ENCODE measurements at places on chromosomes 7 and 10. TPM values are rescaled to one million over a fixed set of nuclear protein-coding genes. Genes with fewer than 3 reads are reported as not detected.

GRCh38 chr10:49115796-49116508, 630 bp upstream of the VSTM4 start:
- no peak for ATAC-seq

The HOXA4 gene
- 5.5 TPM for total RNA-seq

DNA sequence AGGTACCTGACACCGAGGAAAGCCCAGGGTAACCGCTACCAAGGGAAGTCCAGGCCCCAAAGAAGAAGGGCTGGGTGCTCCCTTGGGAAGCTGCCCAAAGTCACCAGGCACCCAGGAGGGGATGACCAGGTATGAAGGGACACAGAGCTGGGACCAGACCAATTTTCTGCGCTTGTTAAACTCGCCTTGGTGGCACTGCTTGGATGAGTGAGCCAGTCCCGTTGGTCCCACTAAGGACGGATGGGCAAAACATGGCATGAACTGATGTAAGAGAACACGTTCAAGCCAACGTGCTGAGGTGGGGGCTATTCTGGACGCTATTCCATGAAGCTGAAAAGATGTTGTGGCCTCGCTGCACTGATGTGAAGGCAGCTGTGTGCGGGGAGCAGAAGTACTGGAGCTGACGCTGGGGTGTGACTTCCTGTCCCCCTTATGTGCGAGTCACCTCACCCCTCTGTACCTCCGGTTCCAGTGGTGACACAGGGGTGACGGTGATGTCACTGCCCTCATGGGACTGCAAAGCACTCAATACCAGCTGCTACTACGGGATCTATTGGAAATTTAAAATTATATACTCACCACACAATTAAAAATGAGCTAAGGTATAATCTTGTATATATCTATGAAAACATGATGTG, 73.6 kb downstream of the COBL start:
- no peak for ATAC-seq

The STAMBPL1 gene
- total RNA-seq = 2.5 TPM

The AUTS2 gene
- 20.4 TPM for total RNA-seq

DNA sequence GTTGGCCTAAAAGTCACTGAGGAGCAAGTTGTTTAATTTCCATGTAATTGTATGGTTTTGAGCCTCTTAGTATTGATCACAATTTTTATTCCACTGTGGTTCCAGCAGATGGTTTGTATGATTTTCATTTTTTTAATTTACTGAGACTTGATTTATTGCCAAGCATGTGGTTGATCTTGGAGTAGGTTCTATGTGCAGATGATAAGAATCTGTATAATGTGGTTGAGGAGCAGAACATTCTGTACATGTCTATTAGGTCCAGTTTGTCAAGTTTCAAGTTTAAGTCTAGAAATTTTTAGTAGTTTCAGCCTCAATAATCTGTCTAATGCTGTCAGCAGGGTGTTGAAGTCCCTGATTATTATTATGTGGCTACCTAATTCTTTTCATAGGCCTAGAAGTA, 22.7 kb upstream of the ZWINT start:
- ATAC-seq = no peak

GRCh38 chr10:109019001-109019424, 904.3 kb downstream of the XPNPEP1 start:
- no peak for ATAC-seq

- no peak for ATAC-seq
Observed at GRCh38 chr7:133186060-133186459, 66.8 kb upstream of the EXOC4 start.

DNA sequence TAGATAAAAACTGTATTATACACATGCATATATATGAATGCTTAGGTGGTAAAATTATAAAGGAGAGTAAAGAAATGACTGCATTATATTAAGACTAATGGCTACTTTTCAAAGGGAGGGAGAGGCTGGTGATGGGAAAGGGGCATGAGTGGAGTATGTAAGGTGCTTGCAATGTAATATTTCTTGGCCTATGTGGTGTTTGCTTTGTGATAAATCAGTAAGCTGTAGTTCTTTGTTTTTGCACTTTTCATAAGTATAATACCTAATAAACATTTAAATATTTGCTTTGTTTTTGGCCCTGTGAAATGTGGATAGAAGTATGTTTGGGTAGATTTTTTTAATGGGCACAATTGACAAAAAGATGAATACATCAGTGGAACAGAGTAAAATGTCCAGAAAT, 25.9 kb downstream of the AGBL3 start:
- ATAC-seq = no peak

GRCh38 chr10:43957267-43958070, 308.8 kb upstream of the ZNF32 start:
- peak; percentile 38 for ATAC-seq

The PRR15 gene
- 0.92 TPM for total RNA-seq

DNA sequence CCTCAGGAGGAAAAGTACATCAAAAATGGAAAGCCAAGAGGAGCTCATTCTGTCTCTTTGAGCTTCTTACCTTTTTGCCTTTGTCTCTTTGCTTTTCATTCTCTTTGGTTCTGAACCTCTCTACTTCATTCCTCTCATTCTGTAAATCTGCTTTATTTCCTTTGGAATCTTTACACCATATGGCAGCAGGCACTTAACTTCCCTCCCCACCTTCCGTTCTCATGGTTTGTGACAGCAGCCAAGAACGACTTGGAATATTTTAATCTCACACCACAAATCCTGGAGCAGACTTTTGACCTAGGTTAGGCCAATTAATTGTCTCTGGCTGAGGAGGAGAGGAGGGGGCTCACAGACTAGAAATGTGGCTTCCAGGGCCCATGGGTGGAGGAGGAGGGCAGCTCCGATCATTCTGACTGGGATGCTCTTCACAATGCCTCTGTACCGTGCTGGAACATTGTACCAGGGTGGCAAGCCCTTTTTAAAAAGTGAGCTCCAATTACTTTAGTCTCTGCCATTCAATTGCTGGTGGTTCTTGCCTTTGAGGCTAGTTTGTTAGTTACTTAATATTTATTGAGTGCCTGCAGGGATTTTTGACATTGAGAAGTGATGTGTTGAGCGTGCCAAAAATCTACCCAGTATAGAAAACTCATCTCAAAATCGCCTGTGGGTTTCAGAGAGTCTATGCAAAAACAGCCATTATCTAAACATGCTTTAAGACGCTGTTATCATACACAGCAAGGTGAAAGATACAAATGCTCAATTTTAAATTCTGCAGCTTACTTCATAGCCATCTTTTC, 386.6 kb downstream of the DPP6 start:
- ATAC-seq = no peak

DNA sequence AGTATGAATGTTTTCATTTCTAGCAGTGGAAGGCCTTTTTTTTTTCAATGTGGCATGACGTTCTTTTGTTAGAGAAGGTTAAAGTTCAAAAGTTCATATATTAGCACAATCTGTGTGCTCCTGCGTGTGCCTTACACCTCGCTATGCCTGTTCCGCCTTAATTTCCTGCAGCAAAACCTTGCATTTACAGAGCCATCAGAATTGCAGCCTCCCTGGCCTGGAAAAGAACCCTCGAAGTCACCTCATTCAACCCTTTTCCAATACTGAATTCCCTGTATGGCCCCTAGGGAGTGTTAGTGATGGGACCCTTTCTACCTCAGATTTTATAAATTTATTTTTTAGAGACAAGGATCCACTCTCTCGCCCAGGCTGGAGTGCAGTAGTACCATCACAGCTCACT, 103.5 kb upstream of the ZNF438 start:
- no peak for ATAC-seq

DNA sequence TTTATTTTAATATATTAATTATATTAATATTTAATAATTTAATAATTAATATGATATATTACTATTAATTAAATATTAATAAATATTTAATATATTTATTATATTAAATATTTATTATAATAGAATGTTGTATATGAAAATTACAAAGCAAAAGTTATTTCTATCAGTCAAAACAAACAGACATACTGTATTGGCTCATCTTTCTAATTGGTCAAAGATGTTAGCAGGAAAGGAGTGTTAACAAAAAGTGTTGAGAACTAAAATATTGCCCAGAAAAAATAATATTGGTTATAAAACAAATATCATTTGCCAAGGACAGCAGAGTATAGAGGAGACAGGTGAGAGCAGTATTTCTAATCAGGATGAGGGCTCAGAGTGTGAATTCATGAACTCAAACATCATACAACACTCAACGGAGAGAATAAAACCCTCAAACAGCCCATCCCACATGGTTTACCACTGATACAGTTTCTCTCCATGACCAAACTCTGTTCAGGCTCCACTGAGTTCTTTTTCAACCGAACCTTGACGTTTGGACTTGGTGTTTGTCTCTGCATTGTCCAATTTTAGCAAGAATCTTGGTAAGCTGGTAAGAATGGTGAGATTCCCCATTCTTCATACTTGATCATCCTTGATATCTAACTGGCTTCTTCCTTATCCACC, 58.0 kb downstream of the TSPAN12 start:
- ATAC-seq = no peak

GRCh38 chr10:16779384-16779915, 37.8 kb downstream of the RSU1 start:
- no peak for ATAC-seq

The ECHDC3 gene
- total RNA-seq = 17.8 TPM

- ATAC-seq = no peak
Observed at GRCh38 chr10:27500096-27500495, 4.0 kb upstream of the RAB18 start.

GRCh38 chr7:25408876-25409275, 180.6 kb upstream of the NPVF start:
- no peak for ATAC-seq

The OR2A5 gene
- total RNA-seq = not detected

The ANKRD30A gene
- not detected for total RNA-seq
